Activated CD4-positive, alpha-beta T cell treated with anti-CD3 and anti-CD28 coated beads, Interleukin-2, amount 10 ng/mL, durations not matched to agents 7 days and 5 days (primary cell): ENCODE measurements at places on chromosomes 5 and 9. TPM values are rescaled to one million over a fixed set of nuclear protein-coding genes. Genes with fewer than 3 reads are reported as not detected.

DNA sequence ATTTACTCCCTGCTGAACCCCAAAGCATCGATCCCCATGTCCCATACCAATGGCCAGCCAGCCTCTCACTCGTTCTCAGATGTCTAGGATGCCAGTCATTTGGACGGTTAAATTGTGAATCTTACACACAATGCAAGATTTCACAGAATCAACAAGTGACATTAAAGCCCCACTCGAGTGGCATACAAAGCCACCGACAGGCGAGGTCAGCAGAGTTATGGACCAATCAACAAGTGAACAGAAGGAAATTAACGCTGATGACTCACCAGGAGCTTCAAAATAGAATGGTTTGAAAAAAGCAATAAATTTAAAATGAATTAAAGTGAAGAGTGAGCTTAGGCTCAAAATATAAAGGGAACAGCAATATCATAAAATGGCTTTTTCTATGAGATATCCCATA lies 8.2 kb upstream of the RUFY1 start:
- peaks cover 5% of the 10 kb centered on the region for H3K27me3 ChIP-seq
- DNase-seq: no peak
- H3K4me3 ChIP-seq: no peak overlapping the region
- no peak overlapping the region for H3K27ac ChIP-seq
- H3K4me1 ChIP-seq: peaks cover 3% of the 10 kb centered on the region
- no peaks in the 10 kb centered on the region for H3K36me3 ChIP-seq

DNA sequence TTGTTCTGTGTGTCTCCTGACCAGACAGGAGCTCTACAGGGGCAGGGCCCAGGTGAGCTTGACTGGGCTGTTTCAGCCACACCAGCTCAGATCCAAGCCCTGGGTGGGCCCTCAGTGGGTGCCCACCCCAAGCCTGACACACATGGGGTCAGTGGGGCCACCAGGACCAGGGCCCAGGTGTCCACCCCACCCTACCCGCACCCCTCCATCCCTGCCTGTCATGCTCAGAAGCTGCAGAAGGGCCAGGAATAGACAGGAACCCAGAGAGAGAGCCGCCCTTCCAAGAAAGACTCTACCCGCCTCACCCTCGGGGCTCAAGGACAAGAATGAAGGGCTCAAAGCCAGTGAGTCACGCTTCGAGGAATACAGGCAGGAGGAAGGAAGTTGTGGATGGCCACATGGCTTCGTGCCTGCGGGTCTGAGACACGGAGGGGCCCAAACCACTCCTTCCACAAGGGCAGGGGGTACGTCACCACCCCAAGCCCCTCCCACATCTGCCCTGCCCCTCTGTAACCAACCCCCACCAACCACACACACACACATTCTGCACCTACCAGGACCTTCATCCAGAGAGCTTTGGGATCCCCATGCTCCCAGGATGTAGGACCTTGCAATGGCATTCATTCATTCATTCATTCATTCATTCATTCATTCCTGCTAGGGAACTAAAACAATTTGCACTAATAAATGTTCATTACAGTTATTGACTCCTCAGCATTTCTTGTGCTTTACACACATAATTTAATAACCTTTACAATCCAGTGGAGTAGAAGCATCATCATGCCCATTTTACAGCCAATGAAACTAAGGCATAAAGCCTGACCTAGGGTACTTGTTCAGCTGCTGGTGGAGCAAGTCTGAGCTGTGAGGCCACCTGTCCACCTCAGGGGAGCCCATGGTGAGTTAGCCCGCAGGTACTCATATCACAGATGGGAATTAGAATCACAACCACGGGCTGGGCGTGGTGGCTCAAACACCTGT lies 55.9 kb upstream of the STXBP1 start:
- H3K27ac ChIP-seq: peak overlapping the region; percentile 87
- peaks cover 15% of the 10 kb centered on the region for H3K36me3 ChIP-seq
- peak; percentile 76 for DNase-seq
- H3K27me3 ChIP-seq: peaks cover 2% of the 10 kb centered on the region
- H3K4me3 ChIP-seq: peak overlapping the region; percentile 57

DNA sequence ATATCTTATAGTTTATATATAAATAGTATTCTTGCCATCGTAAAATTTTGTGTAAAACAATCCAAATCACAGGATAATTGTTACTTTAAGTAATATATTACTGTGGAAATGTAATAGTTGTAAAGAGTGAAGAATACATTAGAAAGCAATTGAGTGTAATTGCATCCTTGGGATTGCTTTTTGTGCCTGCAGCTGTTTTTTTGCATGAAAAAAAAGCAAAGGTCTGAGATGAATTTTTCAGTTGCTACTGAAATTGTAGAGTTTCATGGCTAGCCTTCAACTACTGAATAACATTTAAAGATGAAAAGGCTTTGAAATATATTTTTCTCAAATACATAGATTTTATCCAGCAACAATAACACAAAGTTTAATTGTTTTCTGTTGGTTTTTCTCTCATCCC lies 232.0 kb upstream of the FAM174A start:
- H3K27me3 ChIP-seq: no peaks in the 10 kb centered on the region
- no peak for DNase-seq
- no peak overlapping the region for H3K27ac ChIP-seq

GRCh38 chr5:8598996-8599395 lies 730.0 kb downstream of the MTRR start:
- no peaks in the 10 kb centered on the region for H3K27me3 ChIP-seq
- H3K4me1 ChIP-seq: no peaks in the 10 kb centered on the region
- no peak for DNase-seq
- H3K4me3 ChIP-seq: no peak overlapping the region
- no peak overlapping the region for H3K27ac ChIP-seq
- no peaks in the 10 kb centered on the region for H3K36me3 ChIP-seq

- H3K27ac ChIP-seq: no peak overlapping the region
- H3K4me1 ChIP-seq: no peaks in the 10 kb centered on the region
- H3K4me3 ChIP-seq: no peak overlapping the region
- H3K36me3 ChIP-seq: no peaks in the 10 kb centered on the region
- H3K27me3 ChIP-seq: peaks cover 10% of the 10 kb centered on the region
Observed at GRCh38 chr9:100397529-100398266, 29.2 kb upstream of the MSANTD3 start.

DNA sequence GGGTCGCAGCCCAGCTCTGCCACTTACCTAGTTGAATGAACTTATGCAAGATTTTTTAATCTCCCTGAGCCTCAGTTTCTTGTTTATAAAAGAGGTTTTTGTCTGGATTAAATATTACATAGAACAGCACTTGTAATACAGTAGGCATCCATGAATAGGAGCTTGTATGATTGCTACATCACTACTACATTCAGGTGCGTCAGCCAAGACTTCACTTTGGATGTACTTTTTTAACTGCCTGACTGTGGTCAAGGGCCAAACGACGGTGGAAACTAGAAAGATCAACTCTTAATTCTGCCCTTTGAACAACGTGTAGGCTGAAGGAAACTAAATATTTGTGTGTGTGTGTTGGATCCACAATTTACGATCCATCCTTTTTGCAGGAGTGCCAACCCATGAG lies 172.8 kb downstream of the RFK start:
- H3K4me3 ChIP-seq: no peak overlapping the region
- H3K36me3 ChIP-seq: no peaks in the 10 kb centered on the region
- H3K27ac ChIP-seq: no peak overlapping the region
- H3K27me3 ChIP-seq: no peaks in the 10 kb centered on the region

- peaks cover 3% of the 10 kb centered on the region for H3K36me3 ChIP-seq
- DNase-seq: no peak
- H3K4me3 ChIP-seq: no peak overlapping the region
- peak overlapping the region; percentile 77 for H3K27ac ChIP-seq
Observed at GRCh38 chr9:128280084-128280622, 4.1 kb downstream of the SWI5 start.

GRCh38 chr9:95088421-95089161 lies 228.9 kb downstream of the FANCC start:
- peak overlapping the region; percentile 69 for H3K27ac ChIP-seq
- H3K4me3 ChIP-seq: no peak overlapping the region
- DNase-seq: no peak

- no peak overlapping the region for H3K4me3 ChIP-seq
- H3K4me1 ChIP-seq: no peaks in the 10 kb centered on the region
- H3K36me3 ChIP-seq: no peaks in the 10 kb centered on the region
- H3K27me3 ChIP-seq: peaks cover 11% of the 10 kb centered on the region
Observed at GRCh38 chr9:78368236-78368635, 71.3 kb downstream of the PSAT1 start.

DNA sequence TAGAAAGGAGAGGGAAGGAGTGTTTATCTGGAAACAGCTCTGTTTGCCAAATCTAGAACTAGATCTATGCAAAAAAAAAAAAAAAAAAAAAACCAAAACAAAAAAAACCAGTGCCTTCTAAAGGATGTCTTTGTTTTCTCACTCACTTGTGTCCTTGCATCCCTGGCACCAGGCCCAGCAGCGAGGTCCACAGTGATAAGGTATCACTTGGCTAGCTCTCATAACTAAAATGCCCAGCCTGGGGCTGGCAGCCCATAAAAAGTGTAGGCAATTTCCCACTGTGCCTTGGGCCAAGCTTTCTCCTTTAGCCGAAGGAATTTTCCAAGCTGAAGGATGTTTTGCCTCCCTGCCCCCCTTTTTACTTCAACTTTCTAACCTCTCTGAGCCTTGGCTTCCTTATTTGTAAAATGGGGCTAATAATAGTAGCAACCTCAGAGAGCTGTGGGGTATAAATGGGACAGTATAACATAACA lies 20.8 kb downstream of the RGS3 start:
- DNase-seq: no peak
- no peak overlapping the region for H3K27ac ChIP-seq
- H3K36me3 ChIP-seq: no peaks in the 10 kb centered on the region
- H3K27me3 ChIP-seq: no peaks in the 10 kb centered on the region
- peaks cover 11% of the 10 kb centered on the region for H3K4me1 ChIP-seq
- H3K4me3 ChIP-seq: no peak overlapping the region

DNA sequence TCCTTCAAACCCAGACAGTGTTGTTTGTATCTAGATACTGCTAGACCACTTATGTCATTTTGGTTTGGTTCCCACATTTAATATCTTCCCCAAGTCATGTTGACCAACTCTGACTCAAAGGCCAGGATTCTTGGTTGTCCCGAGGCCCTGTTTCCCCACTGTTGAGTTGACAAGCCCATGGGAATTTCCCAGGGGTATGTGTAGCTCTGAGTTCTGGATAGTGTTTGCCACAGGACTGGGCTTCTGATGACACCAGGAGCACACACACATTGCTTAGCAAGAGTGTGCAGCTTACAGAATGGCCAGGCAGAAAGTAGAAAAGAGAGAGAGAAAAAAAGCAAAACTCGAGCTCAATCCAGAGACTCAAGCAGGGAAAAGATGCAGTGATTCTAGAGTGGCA lies 214.4 kb downstream of the NXNL2 start:
- no peaks in the 10 kb centered on the region for H3K36me3 ChIP-seq
- no peaks in the 10 kb centered on the region for H3K4me1 ChIP-seq
- H3K4me3 ChIP-seq: no peak overlapping the region
- peaks cover 2% of the 10 kb centered on the region for H3K27me3 ChIP-seq
- no peak overlapping the region for H3K27ac ChIP-seq

DNA sequence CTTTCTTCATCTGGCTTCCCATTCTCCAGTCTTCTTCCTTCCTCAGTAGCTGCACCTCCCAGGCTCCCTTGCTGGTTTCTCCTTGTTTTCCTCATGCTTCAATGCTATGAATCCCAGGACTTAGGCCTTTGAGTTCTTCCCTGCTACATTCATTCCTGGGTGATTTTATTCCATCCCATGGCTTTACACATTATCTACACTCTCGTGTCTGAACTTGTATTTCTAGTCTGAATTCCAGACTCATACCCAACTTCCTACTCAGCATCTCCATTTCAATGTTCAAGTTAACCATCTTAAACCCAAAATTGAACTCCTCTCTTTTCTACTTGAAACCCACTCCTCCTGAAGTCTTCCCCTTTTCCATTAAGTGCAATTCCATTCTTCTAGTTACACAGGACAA lies 20.0 kb downstream of the SLC24A2 start:
- no peak overlapping the region for H3K27ac ChIP-seq
- no peaks in the 10 kb centered on the region for H3K4me1 ChIP-seq
- peaks cover 7% of the 10 kb centered on the region for H3K27me3 ChIP-seq
- no peak for DNase-seq

DNA sequence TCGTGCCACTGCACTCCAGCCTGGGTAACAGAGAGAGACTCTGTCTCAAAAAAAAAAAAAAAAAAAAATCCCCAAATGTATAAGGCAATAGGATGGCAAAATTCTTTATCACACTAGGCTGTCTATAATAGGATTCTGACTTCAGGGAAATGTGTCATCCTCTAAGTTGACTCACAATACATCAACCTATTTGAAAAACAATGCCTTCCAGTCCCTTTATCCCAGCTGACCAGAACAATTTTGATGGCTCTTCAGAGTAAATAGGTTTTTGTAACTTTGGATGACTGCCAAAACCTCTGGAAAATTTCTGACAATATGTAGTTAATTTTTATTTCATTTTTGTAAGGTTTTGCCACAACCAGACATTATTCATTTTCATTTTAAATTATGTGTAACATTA lies 184.1 kb downstream of the CCDC192 start:
- no peaks in the 10 kb centered on the region for H3K36me3 ChIP-seq
- no peaks in the 10 kb centered on the region for H3K4me1 ChIP-seq
- H3K27ac ChIP-seq: no peak overlapping the region
- DNase-seq: no peak

DNA sequence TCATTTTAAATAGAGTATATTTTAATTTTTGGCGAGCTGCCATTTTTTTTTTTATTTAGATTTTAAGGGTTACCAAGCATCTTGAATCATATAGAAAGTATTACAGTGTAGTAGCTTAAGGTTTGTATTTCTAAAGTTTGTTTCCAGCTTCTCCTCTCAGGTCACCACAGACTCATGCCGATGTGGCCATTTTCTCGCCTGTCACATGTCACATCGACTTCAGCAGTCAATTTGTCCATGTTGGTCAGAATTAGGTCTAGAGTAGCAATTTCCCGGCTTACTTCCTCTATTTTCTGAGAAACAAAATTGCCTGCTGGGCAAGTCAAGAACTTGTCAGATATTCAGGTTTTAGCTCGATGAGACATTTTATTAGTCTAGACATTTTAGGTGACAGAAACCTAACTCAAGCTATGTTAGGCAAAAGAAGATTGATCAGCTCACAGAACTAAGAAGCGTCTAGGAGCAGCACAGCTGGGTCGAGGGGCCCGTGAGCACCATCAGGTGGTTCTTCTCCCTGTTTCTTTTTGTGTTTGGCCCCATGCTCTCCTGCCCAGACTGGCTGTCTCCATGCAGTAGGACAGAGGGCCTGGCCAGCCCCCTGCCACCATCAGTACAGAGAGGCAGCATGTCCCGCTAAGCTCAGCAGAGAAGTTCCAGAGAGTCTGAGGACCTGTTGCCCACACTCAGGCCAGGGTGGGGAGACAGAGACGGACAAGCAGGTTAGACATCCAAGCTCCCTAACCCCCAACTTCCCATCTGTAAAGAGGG lies 48.4 kb upstream of the AFAP1L1 start:
- H3K36me3 ChIP-seq: no peaks in the 10 kb centered on the region
- no peak overlapping the region for H3K4me3 ChIP-seq
- H3K27ac ChIP-seq: no peak overlapping the region
- H3K4me1 ChIP-seq: peaks cover 3% of the 10 kb centered on the region
- DNase-seq: no peak
- H3K27me3 ChIP-seq: no peaks in the 10 kb centered on the region

The PCDHGC3 gene
- total RNA-seq: not detected

The DMRTA1 gene
- total RNA-seq: not detected

The GRIN1 gene
- total RNA-seq: not detected

The CCIN gene
- not detected for total RNA-seq

The DNAH5 gene
- total RNA-seq: not detected

The GFPT2 gene
- 0.12 TPM for total RNA-seq

The IGIP gene
- total RNA-seq: 5.3 TPM

The ZNF618 gene
- total RNA-seq: 0.27 TPM

The SPATA9 gene
- not detected for total RNA-seq

The ARHGEF39 gene
- total RNA-seq: 13.5 TPM

The C5orf63 gene
- total RNA-seq: 10.9 TPM

The NIM1K gene
- 0.75 TPM for total RNA-seq
